ENCODE measurements at places on chromosomes 7 and 10.

GRCh38 chr7:153406486-153406872 is 645.7 kb upstream of the DPP6 start:
- DNase-seq = no peak

GRCh38 chr10:60262647-60263126 is 127.0 kb downstream of the ANK3 start:
- DNase-seq = no peak

DNA sequence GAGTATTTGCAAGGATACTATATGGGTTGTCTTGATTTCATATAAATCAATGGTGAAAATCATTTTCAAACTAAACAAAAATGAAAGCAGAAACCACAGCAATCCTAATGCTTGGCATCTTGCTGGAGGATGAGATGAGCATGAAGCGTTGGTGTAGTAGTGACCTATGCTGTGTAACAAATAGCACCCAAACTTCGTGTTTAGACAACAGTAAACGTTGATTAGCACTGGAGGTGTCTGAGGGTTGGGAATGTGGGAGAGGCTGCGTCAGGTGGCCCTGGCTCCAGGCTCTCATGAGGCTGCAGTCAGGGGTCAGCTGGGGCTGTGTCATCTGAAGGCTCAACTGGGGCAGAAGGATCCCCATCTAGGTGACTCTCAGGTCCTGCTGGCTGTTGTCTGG is 67.8 kb downstream of the MICALL2 start:
- DNase-seq = no peak

DNA sequence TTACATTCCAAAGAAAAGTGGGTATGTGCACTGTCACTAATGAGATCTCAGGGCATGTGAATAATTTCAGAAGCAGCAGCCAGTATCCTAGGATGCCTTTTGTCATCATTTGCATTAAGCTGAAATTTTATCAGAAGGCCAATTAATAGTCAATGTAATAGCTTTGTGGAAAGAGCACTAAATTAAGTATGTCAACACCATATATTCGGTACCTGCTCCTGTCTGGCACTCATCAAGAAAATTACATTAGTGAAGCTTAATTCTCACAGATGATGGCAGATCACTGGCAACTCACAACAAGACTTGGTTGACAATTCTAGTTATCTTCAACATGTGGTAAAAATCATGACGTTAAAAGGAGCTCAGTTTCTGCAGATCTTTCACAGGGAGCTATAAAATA is 271.4 kb downstream of the PARD3 start:
- no peak for DNase-seq

- peak; percentile 88 for DNase-seq
Observed at GRCh38 chr7:100602889-100603725, 944 bp downstream of the PCOLCE start.

DNA sequence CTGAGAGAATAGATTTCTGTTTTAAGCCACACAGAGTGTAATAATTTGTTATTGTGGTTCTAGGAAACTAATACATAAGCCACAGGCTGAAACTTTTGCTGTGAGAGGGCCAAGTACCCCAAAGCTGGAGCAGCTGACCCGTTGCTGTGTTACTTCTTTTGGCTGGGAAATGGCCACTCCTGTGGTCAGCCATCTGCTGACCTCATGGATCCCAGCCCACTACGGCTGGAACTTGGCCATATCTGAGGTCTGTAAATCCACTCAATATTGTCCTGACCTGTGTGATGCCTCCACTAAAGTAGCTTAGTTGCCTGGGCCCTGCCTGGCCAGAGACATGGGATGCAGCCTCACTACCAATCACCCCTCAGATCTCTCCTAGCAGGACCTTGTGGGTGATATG is 17.4 kb upstream of the LOXL4 start:
- no peak for DNase-seq

GRCh38 chr7:139482662-139483466 is 609 bp downstream of the KLRG2 start:
- DNase-seq = no peak

GRCh38 chr7:106966121-106966520 is 78.4 kb upstream of the PRKAR2B start:
- no peak for DNase-seq

DNA sequence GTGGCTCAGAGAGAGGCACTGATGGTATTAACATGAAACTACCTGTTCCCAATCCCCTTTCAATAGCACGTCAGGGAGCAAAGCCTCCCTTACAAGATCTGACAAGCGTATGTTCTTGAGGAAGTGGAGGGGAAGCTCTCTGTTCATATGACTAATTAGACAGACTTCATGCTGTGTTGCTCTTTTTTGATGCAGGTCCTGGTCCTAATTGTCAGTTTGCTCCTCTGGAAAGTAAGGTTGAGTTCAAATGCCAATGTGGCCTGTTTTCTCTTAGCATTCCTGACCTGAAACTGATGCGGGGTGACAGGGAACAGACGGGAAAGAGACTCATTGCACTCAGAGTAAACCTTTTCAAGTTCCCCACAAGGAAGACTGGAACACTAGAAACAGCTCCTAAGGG is 27.0 kb upstream of the TBX20 start:
- no peak for DNase-seq

GRCh38 chr7:108109221-108109908 is 20.8 kb downstream of the LAMB4 start:
- DNase-seq = no peak

DNA sequence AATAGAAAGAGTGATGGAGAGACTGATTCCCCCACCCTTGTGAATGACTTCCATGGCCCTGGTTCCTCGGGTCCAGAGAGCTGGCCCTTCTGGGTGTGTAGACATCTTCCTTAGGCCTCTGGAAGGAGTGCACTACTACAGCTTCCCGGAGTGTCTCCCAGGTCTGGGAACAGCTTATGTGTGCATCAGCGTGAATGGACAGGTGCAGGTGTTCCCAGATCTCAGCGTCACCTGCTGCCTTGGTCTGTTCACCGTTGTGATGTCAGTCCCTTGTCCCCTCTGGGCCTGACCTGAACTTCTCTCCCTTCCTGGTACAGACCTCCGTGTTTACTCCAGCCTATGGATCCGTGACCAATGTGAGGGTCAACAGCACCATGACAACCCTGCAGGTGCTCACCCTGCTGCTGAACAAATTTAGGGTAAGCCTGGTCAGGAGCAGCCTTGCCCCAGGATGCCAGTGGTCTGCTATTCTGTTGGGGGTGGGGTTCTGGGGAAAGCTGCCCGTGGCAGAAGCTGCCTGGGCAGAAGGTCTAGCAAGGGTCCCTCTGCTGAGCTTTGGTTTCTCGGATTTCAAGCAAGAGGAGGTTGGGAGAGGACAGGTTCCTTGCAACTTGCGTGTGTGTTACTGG is 10.5 kb upstream of the DEPP1 start:
- DNase-seq = no peak

DNA sequence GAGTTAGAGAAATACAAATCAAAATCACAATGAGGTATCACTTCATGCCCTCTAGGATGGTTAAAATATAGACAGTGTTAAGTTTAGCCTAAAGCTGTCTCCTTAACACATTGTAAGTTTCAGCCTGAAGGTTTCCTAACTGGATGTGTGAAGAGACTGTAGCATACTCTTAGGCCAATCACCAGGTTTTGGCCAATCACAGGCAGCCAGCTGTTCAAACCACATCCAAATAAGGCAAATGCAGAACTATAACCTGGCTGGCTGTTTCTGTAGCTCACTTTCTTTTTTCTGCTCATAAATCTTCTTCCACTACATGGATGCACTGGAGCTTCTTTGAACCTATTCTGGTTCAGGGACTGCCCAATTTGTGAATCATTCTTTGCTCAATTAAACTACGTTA is 19.7 kb downstream of the ESYT2 start:
- DNase-seq = no peak

DNA sequence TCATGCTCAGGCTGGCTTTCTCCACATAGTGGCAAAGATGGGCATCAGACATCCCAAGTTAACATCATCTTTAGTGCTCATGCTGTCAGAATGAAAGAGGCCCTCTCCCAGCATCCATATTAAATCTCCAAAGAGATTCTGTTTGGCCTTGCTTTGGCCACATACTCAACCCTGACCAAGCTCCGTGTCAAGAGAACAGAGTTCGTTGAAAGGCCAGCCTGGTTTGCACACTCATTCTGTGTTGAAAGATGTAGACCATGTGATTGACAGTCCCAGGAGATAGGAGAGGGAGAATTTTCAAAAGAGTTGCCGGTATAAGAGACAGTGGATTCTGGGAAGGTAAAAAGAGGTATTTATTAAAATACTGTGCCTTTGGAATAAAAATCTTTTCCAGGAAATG is 19.7 kb downstream of the MET start:
- no peak for DNase-seq

- DNase-seq = peak; percentile 25
Observed at GRCh38 chr7:110943701-110944345, 147.1 kb upstream of the LRRN3 start.

DNA sequence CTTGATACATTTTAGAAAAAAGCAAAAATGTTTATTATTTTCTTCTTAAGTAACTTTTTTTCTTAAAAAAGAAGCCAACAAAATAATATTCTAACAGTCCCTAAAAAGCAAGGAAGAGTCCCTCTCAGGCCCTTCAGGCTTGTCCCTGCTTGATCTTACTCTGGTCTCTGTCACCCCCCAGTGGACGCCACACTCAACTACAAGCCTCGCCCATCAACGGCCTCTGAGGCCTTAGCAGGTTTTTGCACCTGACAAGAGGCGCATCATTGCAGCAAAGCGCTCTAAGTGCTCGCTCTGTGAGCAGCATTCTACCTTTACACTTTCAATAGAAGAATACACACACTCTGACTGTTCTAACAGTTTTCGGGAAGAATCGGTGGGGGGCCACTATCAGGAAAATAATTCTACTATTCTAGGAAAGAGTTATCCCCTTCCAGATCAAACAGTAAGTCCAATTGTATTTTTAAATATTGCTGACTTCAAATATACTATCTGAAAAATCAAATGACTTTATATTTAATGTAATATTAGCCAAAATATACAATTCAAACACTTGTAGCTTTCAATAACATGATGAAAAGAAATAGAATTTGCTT is 139.2 kb downstream of the USP6NL start:
- DNase-seq = peak; percentile 59

GRCh38 chr7:50553973-50554372 is 11.2 kb downstream of the DDC start:
- no peak for DNase-seq

DNA sequence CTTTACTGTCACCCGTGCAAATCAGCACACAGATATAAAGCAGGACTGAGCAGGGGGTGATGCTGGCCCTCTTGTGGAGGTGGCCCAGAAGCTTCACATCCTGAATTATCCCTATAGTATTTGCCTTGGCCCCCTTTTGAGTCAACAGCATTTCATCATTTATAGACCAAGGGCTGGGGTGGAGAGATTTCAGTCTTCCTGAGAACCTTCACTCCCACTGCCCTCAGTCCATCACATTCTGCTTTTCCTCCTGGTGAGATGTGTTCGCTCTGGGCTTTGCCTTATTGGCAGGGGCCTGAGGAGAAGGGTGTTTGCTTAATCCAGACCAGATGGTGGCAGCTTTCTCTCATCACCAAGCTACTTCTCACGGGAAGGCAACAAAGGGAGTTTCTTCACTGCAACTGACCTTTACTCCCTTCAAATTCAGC is 47.7 kb downstream of the NOC3L start:
- DNase-seq = no peak

GRCh38 chr7:140209866-140210609 is 33.3 kb upstream of the KDM7A start:
- peak; percentile 31 for DNase-seq

DNA sequence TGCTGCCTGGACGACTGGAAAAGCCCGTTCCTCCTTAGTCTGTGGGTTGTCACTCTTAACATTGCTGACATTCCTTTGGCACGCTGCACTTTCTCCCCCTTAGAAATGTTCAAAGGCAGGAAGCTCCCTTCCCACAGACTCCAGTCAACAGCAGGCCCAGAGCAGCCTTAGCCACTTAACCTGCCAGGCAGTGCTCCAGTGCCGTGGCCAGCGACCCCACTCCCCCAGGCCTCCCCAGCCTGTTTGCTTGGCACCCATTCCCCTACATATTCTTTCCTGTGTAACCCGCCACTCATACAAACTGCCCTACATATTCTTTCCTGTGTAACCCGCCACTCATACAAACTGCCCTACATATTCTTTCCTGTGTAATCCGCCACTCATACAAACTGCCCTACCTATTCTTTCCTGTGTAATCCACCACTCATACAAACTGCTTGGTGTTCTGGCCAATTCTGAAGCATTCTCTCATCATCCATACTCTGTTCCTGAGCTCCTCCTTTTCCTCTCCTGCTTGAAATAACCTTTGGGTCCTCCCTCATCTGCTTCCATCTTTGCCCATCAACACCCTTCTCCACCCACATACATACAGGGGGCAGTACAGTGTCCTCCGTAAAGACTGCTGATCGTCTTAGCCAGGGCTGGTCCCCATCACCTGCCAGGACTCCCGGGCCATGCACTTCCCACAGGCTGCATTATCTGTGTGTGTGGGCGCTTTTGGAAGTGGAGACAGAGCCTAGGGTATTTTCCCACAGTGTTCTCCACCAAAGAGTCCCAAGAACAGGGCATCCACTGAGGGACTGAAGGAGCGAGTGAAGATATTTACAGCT is 57.3 kb downstream of the ADARB2 start:
- DNase-seq = no peak

- DNase-seq = no peak
Observed at GRCh38 chr7:147971606-147972110, 618.9 kb upstream of the C7orf33 start.

Measured in muscle of arm (tissue), 14 donors.